ENCODE measurements at places on chromosomes 16 and 17.

- H3K27me3 ChIP-seq: no peaks in the 10 kb centered on the region
- H3K4me1 ChIP-seq: peaks cover 12% of the 10 kb centered on the region
- DNase-seq: no peak
- H3K36me3 ChIP-seq: peaks cover 5% of the 10 kb centered on the region
- H3K4me3 ChIP-seq: no peak overlapping the region
Measured at GRCh38 chr16:12530302-12530701, 273.4 kb downstream of the CPPED1 start.

DNA sequence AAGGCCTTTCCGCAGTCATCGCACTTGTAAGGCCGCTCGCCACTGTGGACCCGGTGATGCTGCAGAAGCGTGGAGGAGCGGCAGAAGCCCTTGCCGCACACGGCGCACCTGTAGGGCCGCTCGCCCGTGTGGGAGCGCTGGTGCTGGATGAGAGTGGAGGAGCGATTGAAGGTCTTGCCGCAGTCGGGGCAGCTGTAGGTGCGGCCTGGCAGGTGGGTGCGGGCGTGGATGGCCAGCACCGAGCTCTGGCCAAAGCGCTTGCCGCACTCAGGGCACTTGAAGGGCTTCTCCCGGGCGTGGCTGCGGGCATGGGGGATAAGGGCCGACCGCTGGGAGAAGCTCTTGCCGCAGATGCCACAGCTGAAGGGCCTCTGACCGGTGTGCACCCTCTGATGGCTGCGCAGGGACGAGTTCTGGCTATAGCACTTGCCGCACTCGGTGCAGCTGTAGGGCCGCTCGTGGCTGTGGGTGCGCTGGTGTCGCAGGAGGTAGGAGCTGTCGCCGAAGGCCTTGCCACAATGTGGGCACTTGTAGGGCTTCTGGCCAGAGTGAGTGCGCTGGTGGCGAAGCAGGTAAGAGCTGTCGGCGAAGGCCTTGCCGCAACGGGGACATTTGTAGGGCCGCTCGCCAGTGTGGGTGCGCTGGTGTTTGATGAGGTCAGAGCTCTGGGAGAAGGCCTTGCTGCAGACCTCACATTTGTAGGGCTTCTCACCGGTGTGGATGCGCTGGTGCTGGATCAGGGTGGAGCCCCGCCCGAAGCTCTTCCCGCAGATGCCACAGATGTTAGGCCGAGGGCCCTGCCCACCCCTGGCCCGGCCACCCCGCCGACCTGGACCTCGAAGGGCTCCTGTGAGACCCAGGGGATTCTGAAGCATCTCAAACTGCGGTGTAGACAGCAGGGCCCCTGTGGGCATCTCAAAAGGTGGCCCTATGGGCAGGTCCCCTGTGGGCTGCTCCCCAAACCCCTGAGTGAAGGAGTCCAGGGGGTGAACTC lies 1.5 kb downstream of the ZNF768 start:
- peak overlapping the region; percentile 73 for H3K27ac ChIP-seq
- no peaks in the 10 kb centered on the region for H3K27me3 ChIP-seq
- H3K4me3 ChIP-seq: peak overlapping the region; percentile 49
- DNase-seq: no peak

DNA sequence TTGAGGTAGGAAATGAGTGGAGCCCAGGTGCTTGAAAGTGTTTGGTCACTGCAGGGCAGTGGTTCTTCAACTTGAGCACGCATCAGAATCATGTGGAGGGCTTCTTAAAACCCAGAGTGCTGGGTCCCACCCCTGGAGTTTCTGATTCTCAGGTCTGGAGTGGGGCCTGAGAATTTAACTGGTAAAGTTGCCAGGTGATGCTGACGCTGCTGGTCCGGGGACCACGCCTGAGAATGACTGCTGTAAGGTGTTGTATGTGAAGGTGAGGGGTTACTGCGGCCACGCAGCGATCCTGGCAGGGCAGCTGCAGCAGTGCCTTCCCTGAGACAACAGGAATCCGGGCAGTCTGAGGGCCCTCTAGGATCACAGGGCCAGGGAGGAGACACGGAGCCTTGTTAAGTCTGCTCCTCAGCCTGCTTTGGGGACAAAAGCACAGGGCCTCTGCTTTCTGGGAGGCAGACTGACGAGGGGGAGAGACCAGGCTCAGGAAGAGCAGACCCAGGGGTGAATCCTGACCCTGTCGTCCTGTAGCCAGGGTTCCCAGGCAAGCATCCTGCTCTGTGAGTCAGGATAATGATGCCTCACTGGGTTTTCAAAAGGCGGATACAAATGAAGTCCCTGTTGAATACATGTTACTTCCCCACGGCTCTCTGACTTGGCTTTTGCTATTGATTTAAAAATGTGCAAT lies 16.2 kb downstream of the CCDC42 start:
- H3K4me3 ChIP-seq: no peak overlapping the region
- no peak for DNase-seq
- peaks cover 30% of the 10 kb centered on the region for H3K27me3 ChIP-seq

DNA sequence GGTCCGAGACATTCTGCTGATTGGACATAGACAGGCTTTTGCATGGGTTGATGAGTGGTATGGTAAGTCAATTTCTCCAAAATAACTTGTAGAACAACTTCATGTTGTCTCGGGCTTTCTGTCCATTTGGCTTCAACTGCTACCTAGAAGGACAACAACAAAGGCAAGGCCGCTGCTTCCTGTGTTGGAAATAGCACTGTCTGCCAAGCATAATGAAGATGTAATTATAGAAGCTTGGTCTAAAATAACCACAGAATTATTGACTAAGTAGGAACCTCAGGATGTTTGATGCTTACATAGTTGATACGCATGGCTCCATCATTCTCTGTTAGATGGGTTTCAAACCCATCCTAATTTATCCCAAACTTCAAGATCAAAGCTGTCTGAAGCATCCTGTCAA lies 42.3 kb upstream of the NOL11 start:
- no peak for DNase-seq
- no peaks in the 10 kb centered on the region for H3K4me1 ChIP-seq
- H3K27me3 ChIP-seq: no peaks in the 10 kb centered on the region

Measured in Calu3 (cell line).